ENCODE measurements at places on chromosomes 5 and 9.

GRCh38 chr9:114782586-114782985 lies 23.3 kb downstream of the TNFSF15 start:
- no peak for DNase-seq

- peak; percentile 61 for DNase-seq
Measured at GRCh38 chr5:76953551-76954382, 922 bp downstream of the CRHBP start.

DNA sequence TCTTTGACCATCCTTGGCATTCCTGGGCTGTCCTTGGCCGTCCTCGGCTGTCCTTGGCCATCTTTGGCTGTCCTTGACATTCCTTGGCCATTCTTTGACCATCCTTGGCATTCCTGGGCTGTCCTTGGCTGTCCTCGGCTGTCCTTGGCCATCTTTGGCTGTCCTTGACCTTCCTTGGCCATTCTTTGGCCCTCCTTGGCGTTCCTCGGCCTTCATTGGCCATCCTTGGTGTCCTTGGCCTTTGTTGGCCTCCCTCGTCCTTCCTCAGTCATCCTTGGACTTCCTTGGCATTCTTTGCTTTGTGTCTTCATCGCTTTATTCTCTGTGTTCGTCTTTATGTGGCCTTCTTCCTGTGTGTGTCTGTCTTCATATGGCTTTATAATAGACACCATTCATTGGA lies 20.7 kb downstream of the NDUFS6 start:
- DNase-seq: no peak

GRCh38 chr9:107594908-107595530 lies 105.5 kb upstream of the KLF4 start:
- DNase-seq: no peak

- DNase-seq: no peak
Measured at GRCh38 chr5:168975331-168975730, 325.6 kb downstream of the SLIT3 start.

DNA sequence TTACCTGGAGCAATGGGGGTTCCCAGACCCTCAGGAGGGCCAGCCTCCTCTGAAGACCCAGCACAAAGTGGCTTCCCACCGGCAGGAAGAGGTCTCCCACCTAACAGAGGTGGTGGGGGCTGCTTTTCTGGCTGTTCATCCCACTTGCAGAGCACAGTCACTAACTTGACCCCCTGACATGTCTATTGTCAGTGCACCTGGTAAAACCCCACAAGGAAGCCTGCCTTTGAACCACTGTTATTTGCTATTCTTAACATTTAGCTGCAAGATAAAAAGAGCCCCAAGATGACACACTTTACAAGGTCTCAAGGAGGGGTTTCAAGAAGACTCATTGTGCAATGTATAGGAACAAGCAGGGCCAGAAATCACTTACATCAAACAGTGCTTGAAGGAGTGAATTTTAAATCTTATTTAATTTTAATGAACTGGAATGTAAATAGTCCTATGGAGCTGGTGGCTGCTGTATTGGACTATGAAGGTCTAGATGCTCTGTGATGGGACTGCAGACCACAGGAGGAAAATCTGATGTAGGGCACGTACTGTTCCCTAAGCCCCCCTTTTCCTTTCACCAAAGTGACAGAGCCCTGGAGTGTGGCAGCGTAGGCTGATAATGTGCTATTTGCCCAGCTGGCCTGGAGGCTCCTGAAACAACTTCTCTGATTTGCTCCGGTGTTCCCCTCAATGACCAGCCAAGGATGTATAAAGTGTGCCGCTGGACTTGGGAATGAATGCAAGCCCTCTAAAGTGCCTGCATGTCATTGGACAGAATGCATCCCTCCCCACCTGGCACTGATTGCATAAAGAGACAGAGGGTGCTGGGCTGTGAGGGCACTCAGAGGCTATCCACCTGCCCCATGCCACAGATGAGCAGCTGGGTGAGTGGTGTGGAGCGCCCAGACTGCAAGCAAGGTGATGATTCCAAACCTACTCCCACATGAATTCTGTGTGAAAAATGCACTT lies 80.2 kb downstream of the PTPN3 start:
- no peak for DNase-seq

- no peak for DNase-seq
Measured at GRCh38 chr9:18122171-18122570, 351.8 kb upstream of the ADAMTSL1 start.

DNA sequence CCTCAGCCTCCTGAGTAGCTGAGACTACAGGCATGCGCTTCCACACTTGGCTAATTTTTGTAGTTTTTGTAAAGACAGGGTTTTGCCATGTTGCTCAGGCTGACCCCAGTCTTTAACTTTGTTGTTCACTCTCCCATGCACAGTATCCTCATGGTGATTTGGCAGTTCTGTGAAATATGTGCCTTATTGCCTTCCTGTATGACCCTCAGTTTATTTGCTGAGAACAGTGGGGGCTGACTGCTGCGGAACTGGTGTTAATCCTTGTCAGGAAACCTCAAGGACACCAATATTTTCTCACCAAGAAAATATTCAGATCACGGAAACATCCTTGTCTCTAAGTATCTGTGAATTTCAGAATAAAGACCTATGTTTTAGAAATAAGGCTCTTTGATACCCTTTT lies 287.8 kb downstream of the ARRDC3 start:
- DNase-seq: no peak
